ENCODE measurements at places on chromosomes 6 and 20. TPM values are rescaled to one million over a fixed set of nuclear protein-coding genes. Genes with fewer than 3 reads are reported as not detected.

- peak; percentile 91 for DNase-seq
Observed at GRCh38 chr20:1894951-1895673, at the start of gene SIRPA. TSS of gene SIRPA (plus strand) at chr20:1895407. CDS start at chr20:1895448, 41 bp downstream.

DNA sequence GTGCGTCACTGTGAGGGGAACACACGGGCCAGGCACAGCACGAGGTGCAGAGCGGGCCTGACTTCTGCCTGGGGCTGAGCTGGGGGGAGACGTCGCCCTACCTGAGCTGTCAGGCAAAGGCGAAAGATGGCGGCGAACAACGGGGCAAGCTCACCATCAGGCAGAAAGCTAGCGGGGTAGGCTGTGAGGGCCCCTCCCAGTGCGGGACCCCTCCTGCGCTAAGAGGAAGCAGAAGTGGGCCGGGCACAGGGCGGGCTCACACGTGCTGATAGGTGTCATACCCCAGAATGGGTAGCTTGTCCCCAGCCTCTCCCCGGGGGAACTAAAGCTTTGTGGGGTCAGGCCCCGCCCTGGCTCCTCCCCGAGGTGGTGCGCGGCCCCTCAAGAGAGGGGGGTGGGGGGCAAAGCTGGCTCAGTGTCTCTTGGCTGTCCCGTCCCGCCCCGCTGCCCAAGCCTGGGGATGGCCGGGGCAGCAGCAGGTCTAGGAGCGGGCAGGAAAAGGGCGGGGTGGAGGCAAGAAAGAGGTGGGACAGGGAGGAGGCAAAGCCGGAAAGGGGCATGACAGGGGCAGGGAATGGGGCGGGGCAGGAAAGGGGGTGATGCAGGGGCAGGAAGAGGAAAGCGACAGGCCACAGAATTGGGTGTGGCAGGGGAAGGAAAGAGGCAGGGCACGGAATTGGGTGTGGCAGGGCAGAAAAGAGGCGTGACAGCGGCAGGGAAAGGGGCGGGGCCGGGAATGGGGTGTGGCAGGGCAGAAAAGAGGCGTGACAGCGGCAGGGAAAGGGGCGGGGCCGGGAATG lies 14.7 kb downstream of the UCKL1 start:
- DNase-seq = no peak

The IRAK1BP1 gene
- polyA plus RNA-seq = 6.1 TPM

GRCh38 chr6:149965194-149966020 lies 1.7 kb downstream of the ULBP1 start:
- no peak for DNase-seq
